Daoy (cell line): ENCODE measurements at places on chromosomes 11 and 22. TPM values are rescaled to one million over a fixed set of nuclear protein-coding genes. Genes with fewer than 3 reads are reported as not detected.

SCGB1A1 gene
- not detected in 2 replicates for total RNA-seq

TNNI2 gene
- total RNA-seq, result not detected in 2 replicates

PYGM gene
- total RNA-seq, result not detected in 2 replicates

KDM4D gene
- total RNA-seq, result 3.4 and 4.4 TPM in 2 replicates

DEFB131B gene
- not detected in 2 replicates for total RNA-seq

SHISAL1 gene
- 6.8 and 8.7 TPM in 2 replicates for total RNA-seq

OR52E5 gene
- total RNA-seq, result not detected in 2 replicates

NXPE4 gene
- not detected in 2 replicates for total RNA-seq

RBM7 gene
- 39.1 and 39.7 TPM in 2 replicates for total RNA-seq

ISX gene
- total RNA-seq, result not detected in 2 replicates

LMNTD2 gene
- 0.23 and 0.54 TPM in 2 replicates for total RNA-seq

POU2AF2 gene
- total RNA-seq, result not detected in 2 replicates

CARD18 gene
- total RNA-seq, result 0.80 and 1.0 TPM in 2 replicates

PGA5 gene
- not detected in 2 replicates for total RNA-seq

TMEM191C gene
- total RNA-seq, result 0.51 TPM in 1 of 2 replicates, not detected in the other

CCDC15 gene
- total RNA-seq, result 5.8 and 7.3 TPM in 2 replicates

ARVCF gene
- total RNA-seq, result 3.4 and 6.2 TPM in 2 replicates

ST13 gene
- 178 and 273 TPM in 2 replicates for total RNA-seq

CYP2R1 gene
- total RNA-seq, result 9.8 and 20.0 TPM in 2 replicates
